ENCODE measurements at places on chromosomes 12 and 14.
A peak's percentile ranks its signal among the peaks of the same experiment; 100 is the strongest.

DNA sequence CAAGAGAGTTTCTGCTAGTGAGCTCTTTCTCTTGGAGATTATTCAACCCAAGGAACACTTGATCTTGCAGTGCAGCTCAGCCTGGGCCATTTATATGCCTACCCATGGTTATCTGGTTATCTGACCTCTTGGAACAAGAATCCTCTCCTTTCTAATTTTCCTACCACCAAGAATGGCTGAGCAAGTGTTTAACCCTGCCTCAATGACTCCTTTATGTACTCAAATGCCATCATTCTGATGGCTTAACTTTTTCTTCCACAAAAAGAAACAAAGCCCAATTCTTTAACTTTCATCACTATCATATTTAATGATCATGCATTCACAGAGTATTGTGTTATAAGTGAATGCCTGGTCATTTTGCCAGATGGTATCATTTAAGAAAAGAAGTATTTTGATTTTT is 67.8 kb downstream of the TMEM117 start:
- DNase-seq: no peak

GRCh38 chr12:108832208-108832607 is 25.2 kb downstream of the SSH1 start:
- no peak for DNase-seq

DNA sequence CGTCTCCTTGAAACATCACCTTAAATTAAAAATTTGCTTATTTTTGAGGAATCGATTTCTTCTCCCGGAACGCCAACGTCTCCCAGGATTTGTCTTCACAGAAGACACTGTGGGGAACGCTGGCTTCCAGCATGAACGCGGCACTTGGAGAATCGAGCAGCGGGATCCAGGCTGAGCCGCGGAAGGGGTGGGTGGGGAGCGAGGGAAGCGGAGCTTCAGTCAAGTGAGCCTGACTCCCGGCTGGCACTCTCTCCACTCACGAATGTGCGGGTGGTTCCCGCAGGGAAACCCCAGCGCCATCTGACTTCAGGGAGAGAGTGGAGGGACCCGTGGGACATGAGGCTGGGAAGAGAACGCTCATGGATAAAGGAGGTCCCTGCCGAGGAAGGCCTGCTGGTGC is 506.0 kb upstream of the TMEM132C start:
- DNase-seq: no peak

DNA sequence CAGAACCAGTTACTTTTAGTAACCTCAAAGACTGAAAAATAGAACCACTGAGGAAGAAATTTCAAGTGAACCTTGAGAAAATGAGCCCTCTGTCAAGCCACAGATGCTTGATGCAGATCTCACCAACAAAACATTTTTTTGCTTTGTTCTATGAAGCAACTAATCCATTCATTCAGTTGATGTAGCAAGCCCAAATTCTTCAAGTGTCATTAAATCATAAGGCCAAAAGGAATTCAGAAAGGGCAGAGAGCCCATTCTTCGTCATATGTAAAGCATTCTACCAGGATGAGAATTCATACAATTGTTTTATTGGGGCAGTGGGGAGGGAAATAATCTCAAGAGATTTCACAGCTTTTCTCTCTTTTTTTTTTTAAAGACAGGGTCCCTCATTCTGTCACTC is 218.0 kb upstream of the RGS6 start:
- DNase-seq: no peak

DNA sequence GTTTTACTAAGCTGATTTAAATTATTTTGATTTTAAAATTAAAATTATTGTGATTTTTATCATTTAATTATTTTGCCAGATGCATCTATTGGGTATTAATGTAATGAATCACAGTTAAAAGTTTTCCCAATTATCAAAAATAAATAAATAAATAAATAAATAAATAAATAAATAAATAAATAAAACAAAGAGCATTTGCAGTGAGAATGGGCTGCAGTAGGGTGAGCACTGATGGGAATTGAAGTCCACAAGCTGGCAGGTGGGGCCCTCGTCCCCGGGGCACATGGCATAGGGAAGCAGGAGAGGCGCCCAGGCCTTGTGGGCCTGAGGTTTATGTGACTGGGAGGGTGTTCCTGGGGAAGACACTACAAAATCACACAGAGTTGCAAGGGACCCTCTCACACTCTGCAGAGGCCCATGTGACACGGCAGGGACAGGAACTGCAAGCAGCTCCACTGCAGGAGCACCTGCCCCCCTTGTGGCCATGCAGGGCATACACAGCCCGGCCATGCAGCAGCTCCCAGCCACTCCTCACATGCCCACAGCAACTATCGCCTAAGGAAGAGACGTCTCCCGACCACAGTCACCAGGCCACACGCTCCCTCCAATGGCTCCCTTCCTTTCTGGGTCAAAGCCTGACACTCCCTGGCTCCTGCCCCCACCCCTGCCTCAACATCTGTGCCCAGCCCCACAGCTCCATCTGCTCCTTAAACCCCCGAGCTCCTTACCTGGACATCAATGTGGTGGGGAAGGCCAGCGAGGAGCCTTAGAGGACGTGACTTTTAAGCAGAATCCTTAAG is 256.3 kb upstream of the SFSWAP start:
- no peak for DNase-seq

DNA sequence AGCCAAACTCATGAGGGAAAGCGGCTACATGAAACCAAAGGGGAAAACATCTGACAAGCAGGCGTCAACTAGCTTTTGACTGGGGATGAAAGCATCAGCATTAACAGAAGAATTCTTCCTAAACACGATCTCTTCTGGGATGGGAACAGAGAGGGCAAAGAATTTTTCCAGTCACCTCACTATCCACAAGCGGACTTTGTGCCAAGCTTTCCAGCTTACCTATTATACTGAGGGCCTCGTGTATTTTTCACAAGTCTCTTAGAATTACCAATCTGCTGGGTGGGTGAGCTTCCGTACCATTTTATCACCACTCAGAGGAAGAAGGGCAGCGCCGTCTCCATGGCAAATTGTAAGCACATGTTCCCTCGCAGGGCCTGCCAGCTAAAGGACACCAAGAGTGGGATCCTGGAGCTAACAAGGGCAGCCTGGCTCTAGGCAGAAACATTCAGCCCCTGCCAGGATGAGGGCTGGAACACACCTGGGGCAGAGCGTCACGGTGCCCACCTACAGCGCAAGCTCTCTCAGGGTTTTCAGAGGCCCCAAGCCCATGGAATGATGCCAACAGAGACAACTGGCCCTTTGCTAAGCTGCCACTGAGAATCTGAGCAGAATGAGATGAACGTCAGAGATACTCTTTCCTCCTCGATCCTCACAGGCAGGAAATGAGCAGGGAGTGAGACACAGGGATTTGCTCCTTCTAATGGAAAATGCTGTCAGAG is 74.6 kb downstream of the CHGA start:
- no peak for DNase-seq

DNA sequence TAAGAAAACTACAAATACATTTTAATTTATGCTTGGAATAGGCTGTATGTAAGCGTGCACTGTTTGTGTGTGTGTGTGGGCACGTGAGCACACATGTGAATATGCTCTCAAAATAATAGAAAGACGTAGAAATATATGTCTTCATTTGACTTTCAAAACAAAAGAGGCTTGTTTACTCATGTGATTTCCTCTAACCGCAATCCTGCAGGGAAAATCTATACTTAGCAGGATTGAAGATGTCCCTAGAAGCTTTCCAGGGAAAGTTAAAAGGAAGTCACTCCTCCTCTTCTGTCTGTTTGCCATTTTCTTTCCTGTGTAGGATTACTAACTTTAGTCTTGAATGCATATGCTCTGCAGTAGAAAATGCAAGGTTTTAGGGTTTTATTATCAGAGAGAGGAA is 404.7 kb downstream of the MDGA2 start:
- DNase-seq: no peak

GRCh38 chr14:101788016-101788635 is 26.6 kb downstream of the PPP2R5C start:
- no peak for DNase-seq

GRCh38 chr12:57037264-57037663 is 12.7 kb downstream of the MYO1A start:
- no peak for DNase-seq

DNA sequence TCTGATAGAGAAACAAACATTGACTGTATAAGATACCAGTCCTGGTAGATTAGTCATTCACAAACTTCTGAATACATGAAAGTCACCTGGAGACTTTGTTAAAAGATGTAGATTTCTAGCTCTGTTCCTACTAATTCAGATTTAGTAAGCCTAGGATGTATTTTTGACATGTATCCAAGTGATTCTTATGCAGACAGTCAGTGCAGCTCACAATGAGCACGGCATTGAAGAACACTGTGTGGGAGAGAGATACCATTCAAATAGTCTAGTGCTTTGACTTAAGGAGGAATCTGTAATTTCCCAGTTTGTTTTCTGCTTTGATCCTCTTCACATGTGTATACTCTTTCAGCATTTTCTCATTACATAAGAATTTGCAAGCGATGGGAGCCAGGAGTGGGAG is 68.7 kb upstream of the STXBP6 start:
- DNase-seq: no peak

GRCh38 chr12:14810953-14811483 is 3.0 kb downstream of the SMCO3 start:
- DNase-seq: no peak

- peak; percentile 15 for DNase-seq
Observed at GRCh38 chr12:19382111-19382526, 57.2 kb upstream of the AEBP2 start.

- no peak for DNase-seq
Observed at GRCh38 chr12:80777587-80777986, 60.9 kb downstream of the MYF5 start.

- no peak for DNase-seq
Observed at GRCh38 chr12:124696693-124697476, 129.5 kb upstream of the NCOR2 start.

- DNase-seq: peak; percentile 45
Observed at GRCh38 chr12:107912421-107913004, 138.0 kb downstream of the ASCL4 start.

DNA sequence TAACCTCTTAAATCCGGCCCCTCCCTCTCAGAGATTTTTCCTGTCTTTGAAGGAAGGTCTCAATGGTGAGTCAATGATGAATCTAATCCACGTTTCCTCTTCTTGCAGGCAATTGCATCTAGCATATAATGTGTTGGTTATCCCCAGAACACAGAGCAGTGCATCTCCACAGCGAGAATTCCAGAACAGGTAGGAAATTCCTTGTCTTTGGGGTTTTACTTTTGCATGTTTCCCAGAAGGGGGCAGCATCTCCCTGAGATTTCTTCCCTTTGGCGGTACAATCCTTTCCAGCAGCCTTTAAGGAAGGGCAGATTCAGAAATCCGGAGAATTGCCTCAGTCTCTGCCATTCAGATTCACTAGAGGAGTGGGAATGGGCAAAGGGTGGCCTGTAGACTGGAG is 128.0 kb downstream of the KCNA5 start:
- no peak for DNase-seq

GRCh38 chr12:115335048-115335447 is 651.1 kb upstream of the TBX3 start:
- no peak for DNase-seq

- DNase-seq: no peak
Observed at GRCh38 chr14:77063571-77064171, 34.4 kb upstream of the CIPC start.

GRCh38 chr14:35897616-35898111 is 71.5 kb downstream of the BRMS1L start:
- DNase-seq: no peak

GRCh38 chr12:7797698-7798398 is 8.6 kb downstream of the NANOG start:
- no peak for DNase-seq

DNA sequence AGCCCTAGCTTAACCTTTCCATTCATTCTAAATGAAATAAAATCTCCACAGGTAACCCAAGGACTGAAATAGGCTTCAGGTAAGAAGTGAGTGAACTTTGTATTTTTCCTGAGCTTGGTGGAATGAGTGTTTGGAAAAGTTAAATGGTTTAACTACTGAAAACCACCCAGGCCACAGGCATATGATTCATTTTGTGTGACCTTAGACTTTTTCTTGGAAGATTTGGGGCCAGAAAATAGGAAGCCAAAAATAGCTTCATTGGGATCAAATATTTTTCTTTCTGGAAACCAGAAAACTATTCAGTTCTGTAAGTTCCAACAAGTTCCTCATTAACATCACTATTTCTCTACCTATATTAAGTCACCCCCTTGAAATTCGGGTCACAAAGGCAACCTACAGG is 212.6 kb downstream of the PCNX1 start:
- DNase-seq: no peak
